ENCODE measurements at places on chromosomes 3 and 15.

GRCh38 chr3:85567071-85567676 is 608.4 kb downstream of the CADM2 start:
- peak; percentile 34 for DNase-seq

GRCh38 chr15:88992912-88993376 is 79.8 kb upstream of the MFGE8 start:
- DNase-seq: no peak

- DNase-seq: peak; percentile 93
Observed at GRCh38 chr15:89358755-89359439, 24.3 kb upstream of the POLG start.

DNA sequence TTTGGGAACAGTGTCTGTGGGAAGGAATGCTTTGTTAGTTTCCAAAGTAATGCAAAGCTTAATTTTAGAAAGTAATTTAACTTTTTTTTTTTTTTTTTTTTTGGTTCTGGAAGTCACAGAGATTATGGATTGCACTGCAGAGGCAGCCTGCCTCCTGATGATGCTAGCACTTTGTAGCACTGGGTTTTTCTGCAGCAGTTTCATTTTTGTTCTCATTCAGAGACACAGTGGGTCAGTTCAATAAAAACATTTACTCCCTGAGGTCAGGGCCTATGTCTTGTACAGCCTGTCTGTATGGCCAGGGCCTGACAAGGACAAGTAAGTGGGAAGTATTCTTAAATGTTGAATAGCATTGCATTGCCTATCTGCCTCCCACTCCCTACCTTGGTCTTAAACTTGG is 39.0 kb upstream of the NDUFB4 start:
- DNase-seq: no peak

DNA sequence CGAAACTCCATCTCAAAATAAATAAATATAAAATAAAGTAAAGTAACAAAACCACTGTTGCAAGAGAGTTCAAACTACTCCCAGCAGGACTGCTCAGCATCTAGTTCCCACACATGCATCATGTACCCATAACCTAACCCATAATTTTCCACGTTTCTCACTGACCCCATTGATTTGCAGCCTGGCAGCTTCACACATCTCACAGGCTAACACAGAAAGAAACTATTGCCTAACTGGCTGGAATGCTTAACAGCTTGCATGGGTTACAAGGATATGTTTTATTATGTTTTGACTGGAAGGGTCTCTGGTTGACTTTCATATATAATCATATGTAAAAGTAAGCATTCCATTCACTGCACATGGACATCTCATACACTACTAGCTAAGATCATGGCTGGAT is 55.6 kb upstream of the TBC1D23 start:
- no peak for DNase-seq

GRCh38 chr15:82832601-82833361 is 23.4 kb downstream of the WHAMM start:
- peak; percentile 71 for DNase-seq

GRCh38 chr3:136994772-136995516 is 37.2 kb downstream of the IL20RB start:
- no peak for DNase-seq

GRCh38 chr15:94360251-94360685 is 128.9 kb downstream of the MCTP2 start:
- no peak for DNase-seq

DNA sequence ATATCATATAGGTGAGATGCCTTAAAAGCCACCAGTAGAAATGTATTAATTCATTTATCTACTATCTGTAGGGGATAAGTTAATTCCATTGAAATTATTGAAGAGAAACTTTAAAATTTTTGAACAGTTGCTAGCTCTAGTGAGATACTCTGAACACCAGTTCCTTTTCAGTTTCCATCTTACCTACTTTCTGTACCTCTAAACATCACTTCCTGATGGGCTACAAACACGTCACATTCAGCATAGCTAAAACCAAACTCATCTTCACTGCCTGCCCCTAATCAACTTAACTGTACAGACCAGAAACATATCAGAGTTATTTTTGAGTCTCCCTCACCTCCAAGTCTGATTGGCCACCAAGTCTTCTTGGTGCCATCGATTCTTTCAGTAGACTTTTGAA is 88.9 kb downstream of the FEZF2 start:
- DNase-seq: no peak

DNA sequence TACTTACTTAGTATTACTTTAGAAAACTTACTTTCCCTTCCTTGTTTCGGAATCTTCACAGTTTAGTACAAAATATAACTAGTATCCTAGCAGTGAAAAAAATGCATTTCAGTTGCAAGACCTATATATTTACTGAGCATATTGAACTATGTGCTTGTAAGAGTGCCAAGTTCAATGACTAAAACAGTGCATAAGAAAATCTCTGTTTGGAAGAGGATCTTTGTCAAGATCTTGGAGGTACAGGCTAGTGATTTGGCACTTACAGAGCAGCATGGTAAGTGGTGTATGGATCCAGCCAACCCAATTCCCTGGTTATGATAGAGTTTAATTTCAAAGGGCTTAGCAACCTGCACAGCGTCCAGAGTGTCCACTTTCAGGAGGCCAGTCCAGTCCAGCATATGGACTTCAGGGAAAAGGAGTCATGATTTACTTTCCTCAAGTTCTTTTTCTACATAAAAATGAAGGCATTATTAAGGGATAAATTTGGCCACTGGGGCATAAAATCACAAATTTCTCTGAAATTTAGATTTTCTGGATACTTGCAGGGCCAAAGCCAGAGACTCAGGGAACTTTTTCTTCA is 625.8 kb upstream of the BCHE start:
- DNase-seq: no peak

DNA sequence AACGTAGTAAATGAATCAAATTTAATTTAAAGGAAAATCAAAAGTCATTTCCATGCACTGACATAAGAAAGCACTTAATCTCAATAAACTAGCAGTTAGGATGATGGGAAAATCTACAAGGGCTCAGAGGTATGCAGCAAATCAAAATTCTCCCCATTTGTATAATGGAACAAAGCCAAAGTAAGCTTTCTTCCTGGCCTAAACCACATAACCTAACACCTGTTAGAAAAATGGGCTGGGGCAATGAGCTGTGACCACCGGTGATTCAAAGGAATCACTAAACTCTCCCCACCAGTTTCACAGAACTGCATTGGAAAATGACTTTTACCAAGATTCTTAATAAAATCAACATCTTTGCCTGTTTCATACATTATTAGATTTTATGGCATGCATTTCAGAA is 1024.3 kb downstream of the FHIT start:
- DNase-seq: no peak

- DNase-seq: no peak
Observed at GRCh38 chr3:23869977-23870662, 46.7 kb downstream of the NKIRAS1 start.

- DNase-seq: no peak
Observed at GRCh38 chr3:148763156-148763680, 64.4 kb upstream of the CPB1 start.

DNA sequence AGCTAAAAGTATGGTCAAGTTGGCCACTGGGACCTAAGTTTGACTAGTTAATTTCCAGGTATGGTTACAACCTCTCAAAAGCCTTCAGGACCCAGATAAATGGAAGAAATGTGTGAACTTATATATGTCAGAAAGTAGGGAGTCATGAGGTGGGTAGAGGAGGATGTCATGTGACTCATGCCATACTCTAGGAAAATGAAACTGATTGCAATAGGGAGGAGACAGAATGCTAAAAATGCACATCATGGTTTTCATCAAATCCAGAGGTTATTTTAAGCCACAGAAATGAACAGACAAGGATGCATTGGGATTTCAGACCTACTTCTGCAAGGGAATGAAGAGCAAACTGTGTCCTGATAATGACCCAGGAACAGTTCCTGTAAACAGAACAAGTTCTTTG is 310.0 kb downstream of the EDEM1 start:
- no peak for DNase-seq

GRCh38 chr3:181025204-181025603 is 35.7 kb upstream of the DNAJC19 start:
- no peak for DNase-seq

- no peak for DNase-seq
Observed at GRCh38 chr3:10011631-10012030, 14.6 kb upstream of the FANCD2 start.

GRCh38 chr3:130779486-130779885 is 32.9 kb upstream of the PIK3R4 start:
- no peak for DNase-seq

GRCh38 chr15:49625460-49626036 is 4.7 kb downstream of the DTWD1 start:
- DNase-seq: no peak

DNA sequence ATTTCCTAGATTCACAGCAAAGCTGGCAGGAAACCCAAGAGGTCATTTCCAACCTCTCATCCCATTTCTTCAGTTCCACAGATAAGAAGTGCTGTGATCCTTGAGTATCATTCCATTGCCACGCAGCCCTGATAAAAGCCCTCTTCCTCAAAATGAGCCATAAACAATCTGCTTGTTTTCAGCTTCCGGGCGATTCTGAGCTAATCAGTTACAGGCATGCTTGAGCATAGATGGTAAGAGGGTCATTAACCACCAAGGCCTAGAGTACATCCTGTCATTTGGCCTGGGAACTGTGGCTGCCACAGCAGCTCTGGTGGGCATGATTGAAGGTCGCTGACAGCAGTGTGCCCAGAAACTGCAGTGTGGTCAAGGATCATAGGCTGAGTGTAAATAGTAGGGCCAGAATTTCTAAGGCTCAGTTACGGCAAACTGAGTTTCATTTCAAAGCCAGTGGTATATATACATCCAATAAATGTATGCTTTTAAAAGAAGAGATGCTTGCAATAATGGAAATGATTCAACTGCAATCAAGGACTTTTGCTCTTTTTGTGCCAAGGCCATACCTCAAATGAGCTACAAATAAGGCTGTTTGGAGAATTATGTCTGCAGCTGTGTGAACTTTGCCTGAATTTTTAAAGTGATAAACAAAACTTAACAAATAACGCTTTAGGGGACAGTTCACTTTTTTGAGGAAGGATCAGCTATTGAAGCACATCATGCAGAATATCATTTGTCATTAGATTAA is 47.3 kb downstream of the P3H2 start:
- DNase-seq: no peak

- DNase-seq: peak; percentile 64
Observed at GRCh38 chr3:48232734-48233133, 8.2 kb upstream of the ZNF589 start.

- no peak for DNase-seq
Observed at GRCh38 chr15:62059108-62059815, 985 bp downstream of the VPS13C start.

GRCh38 chr15:84035399-84035766 is 200.2 kb upstream of the GOLGA6L4 start:
- DNase-seq: peak; percentile 32

DNA sequence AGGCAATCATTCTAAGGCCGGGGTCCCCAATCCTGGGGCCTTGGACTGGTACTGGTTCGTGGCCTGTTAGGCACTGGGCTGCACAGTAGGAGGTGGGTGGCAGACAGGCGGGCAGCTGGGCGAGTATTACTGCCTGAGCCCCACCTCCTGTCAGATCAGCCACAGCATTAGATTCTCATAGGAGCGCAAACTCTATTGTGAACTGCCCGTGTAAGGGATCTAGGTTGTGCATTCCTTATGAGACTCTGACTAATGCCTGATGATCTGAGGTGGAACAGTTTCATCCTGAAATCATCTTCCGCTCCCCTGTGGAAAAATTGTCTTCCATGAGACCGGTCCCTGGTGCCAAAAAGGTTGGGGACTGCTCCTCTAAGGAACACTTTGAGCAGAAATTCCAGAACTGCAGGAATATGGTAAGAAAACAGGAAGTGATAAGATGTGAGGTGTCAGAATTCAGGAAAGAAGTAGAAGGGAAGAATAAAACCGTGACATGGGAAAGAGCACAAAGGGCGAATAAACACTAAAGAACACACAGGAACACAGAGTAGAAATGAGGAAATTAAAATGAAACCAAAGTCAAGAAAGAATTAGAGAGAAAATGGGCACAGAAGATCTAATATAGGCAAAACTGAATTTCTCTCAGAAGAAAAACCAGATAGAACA is 57.6 kb downstream of the PDCD6IP start:
- no peak for DNase-seq

DNA sequence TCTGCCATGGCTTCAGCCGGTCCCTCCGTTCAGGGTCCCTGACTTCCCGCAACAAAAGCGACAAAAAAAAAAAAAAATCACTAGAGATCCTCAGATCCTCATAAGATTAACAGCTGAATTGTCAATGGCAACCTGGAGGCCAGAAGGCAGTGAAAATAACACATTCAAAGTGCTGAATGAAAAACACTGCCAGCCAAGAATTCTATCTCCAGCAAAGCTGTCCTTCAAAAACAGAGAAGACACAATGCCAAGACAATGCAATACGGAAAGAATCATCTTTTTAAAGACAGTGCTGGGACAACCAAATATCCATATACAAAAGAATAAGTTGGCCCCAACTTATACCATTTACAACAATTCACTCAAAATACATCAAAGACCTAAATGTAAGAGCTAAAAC is 21.6 kb downstream of the MTHFS start:
- no peak for DNase-seq

- DNase-seq: no peak
Observed at GRCh38 chr15:99982662-99983061, 249.4 kb upstream of the LYSMD4 start.

DNA sequence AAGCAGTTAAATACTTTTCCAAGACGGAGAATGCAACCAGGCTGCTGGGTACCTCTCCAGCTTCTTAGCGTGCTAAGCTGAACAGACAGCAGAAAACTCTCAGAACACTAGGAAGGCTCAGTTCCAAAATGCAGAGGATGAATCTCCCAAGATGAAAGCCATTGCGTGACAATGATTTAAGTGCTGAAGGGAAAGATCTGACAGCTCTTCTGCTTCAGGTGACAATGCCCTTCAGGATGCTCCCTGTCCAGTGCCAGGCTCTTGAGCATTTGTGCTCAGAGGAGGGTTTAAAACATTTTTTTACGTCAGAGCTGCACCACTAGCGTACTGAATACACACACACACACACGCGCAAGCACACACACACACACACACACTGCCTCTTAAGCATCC is 26.3 kb downstream of the ARHGEF3 start:
- no peak for DNase-seq

GRCh38 chr3:31185062-31185357 is 290.5 kb upstream of the GADL1 start:
- no peak for DNase-seq

DNA sequence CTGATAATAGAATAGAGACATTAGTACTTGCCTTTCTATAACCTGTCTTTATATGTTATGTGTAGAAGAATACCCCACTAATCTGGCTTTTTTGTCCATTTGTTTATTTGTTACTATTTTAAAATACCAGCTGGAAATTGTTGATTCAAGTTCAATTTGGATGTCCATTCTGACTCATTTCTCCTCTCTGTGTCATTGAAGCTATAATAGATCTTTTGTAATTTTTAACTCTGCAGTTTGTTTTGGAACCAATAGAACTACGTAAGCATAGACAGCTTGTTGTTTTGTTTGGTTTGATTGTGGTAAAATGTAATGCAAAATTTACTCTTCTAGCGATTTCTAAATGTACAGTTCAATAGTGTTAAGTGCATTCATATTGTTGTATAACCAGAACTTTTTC is 390.4 kb downstream of the ZIC1 start:
- DNase-seq: no peak

GRCh38 chr15:45544266-45545023 is 21.9 kb upstream of the SLC30A4 start:
- DNase-seq: no peak

GRCh38 chr3:71962561-71963240 is 177.8 kb upstream of the PROK2 start:
- no peak for DNase-seq

GRCh38 chr3:149772861-149773260 is 19.5 kb downstream of the ANKUB1 start:
- no peak for DNase-seq
